ENCODE measurements at places on chromosomes 11 and 22.

- ATAC-seq, result no peak
These were observed 9.1 kb upstream of the STX3 start for GRCh38 chr11:59746111-59746510.

GRCh38 chr22:19665784-19666672, 48.3 kb upstream of the SEPTIN5 start:
- peak; percentile 17 for ATAC-seq

GRCh38 chr22:47713941-47714340, 951.5 kb downstream of the TBC1D22A start:
- no peak for ATAC-seq

DNA sequence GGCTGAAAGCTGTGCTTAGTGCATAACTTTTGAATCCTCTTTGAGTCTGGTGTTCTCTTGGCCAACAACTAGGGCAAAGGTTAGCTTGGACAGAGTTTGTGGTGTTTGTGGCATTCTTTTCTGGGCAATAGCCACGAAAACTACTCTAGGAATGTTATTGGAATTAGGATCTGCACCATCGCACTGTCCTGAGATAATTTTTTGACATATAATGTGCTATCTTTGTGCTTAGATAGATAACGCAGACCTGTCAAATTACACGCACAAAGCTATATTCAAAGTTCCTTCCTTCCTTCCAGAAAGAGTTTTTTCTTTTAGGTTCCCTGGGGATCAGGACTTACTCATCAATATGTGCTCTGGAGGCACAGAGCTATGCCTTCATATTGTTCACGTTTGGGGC, 166.8 kb upstream of the MTMR2 start:
- ATAC-seq, result no peak

- no peak for ATAC-seq
These were observed 9.5 kb downstream of the PPARA start for GRCh38 chr22:46159777-46160176.

- no peak for ATAC-seq
These were observed 106.6 kb downstream of the USP35 start for GRCh38 chr11:78295347-78295746.

GRCh38 chr11:72091292-72091691, 10.6 kb downstream of the LRRC51 start:
- peak; percentile 89 for ATAC-seq

GRCh38 chr11:31780078-31780477, 31.0 kb downstream of the PAX6 start:
- ATAC-seq, result no peak

DNA sequence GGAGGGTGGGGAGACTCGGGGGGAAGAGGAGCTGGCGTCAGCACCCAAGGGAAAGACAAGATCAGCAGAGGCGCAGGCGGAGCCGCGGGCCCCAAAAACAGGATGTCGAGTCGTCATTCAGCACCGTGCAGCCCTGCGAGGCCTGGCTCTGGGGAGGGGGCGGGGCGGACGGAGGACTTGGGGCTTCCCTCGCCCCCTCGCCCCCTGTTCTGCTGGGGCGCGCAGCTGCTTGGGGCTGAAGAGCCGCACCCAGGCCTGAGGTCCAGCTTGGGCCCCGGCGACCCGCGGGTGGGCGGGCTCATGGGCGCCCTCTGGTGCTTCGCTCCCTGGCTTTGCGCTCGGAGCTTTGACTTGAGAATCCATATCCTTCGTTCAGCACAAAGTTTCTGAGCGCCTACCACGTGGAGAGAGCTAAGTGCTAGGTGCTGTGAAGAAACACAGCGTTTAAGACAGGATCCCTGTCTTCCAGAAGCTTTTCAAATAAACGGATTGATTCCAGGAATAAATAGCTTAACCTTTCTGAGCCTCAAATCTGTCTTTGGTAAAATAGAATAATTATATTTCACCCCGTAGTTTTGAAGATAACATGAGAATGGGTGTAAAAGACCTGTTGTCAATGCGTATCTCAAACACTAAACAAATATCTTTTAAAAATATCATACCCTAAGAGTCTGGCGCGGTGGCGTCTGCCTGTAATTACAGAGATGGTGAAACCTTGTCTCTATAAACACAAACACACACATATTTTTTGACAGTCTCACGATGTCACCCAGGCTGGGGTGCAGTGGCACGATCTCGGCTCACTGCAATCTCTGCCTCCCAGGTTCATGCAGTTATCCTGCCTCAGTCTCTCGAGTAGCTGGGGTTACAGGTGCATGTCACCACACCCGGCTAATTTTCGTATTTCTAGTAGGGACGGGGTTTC, 929 bp upstream of the RHOG start:
- ATAC-seq, result no peak

- no peak for ATAC-seq
These were observed 940 bp upstream of the C11orf91 start for GRCh38 chr11:33701302-33702230.

GRCh38 chr11:71486320-71486719, 33.3 kb downstream of the NADSYN1 start:
- no peak for ATAC-seq

- no peak for ATAC-seq
These were observed 7.5 kb upstream of the CRKL start for GRCh38 chr22:20909543-20910303.

GRCh38 chr11:14803846-14804245, 88.2 kb downstream of the CYP2R1 start:
- no peak for ATAC-seq

GRCh38 chr11:65340226-65340625, 6.6 kb downstream of the DPF2 start:
- ATAC-seq, result no peak

DNA sequence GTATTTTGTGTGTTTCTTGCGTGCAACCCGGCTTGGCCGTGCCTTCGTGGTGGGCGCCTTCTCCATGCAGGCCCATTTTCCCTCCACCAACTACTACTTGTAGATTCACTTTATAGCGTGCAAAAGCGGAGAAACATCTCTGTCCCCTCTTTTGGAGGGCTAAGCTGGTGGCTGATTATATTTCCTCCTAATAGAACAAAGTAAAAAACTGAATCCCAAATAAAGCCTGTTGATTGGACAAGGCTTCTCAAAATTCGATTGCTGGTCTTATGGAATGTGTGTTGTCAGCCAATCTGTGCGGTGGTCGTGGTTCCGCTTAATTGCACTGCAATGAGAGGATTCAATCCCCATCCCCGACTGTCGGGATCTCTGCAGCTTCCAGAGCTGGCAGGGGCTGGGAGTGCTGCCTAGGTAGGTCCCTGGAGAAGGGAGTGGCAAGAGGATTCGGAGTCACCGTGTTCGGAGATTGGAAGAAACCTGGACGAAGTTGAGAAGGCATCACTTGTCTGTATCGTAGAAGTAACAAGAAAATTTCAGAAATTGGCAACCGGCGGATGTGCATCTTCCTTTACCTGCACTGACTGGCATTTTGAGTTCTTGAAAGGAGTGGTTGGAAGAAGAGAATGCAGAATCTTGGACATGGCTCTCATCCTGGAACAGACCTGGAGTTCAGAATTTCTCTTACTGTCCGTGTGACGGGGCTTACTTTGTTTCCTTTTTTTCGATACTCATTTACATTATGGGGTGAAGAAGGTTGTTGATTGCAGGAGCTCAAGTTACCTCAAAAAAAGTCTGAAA, 1.1 kb downstream of the HMGXB4 start:
- ATAC-seq, result no peak

GRCh38 chr11:119907122-119907851, 178.3 kb upstream of the NECTIN1 start:
- ATAC-seq, result no peak

- no peak for ATAC-seq
These were observed 37.6 kb downstream of the LIF start for GRCh38 chr22:30208631-30209603.

- ATAC-seq, result no peak
These were observed 1517.4 kb downstream of the BRD1 start for GRCh38 chr22:48310289-48310688.

DNA sequence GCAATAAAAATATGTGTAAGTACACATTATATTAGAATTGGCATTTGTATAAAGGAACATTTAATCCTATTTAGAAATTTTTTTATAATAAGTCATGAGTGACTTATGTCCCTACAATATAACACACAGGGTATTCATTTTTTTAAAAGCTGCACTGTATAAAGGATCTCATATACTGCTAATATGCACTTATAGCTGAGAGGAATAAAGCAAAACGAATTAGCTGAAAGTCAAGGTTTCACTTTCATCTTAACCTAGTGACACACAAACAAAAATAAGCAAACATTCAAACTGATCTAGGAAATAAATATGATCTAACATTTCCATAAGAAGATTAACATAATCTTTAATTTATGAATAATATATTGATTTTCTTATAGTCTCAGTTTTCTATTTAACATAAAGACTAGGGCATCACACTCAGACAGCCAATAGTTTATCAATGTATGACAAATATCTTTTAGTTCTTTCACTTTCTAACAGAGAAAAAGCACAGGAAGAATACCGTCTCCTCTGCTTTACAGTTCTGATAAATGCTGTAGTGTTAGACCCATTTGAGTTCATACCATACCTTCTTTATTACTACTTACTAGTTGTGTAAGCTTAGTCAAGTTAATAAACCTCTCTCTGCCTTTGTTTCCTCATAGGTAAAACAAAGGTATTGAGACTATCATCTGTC, 42.9 kb downstream of the DCDC1 start:
- ATAC-seq, result no peak

GRCh38 chr22:28817919-28818859, 17.8 kb upstream of the XBP1 start:
- ATAC-seq, result no peak

DNA sequence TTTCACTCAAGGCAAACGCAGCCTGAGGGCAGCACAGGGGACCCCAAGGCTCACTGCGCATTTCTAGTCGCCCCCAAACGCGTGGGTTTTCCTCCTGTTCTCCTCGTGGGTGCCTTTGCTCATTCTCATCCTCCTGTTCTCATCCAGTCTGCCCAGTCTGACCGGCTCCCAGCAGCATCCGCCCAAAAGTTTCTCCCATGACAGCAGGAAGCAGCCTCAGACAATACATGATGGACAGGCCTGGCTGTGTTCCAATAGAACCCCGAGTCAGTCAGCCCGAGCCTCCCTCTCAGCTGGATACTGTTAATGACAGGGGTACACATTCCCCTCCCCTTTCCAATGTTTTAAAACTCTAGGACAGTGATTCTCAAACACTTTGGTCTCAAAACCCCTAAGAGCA, 22.5 kb upstream of the KRTAP5-7 start:
- ATAC-seq, result no peak

DNA sequence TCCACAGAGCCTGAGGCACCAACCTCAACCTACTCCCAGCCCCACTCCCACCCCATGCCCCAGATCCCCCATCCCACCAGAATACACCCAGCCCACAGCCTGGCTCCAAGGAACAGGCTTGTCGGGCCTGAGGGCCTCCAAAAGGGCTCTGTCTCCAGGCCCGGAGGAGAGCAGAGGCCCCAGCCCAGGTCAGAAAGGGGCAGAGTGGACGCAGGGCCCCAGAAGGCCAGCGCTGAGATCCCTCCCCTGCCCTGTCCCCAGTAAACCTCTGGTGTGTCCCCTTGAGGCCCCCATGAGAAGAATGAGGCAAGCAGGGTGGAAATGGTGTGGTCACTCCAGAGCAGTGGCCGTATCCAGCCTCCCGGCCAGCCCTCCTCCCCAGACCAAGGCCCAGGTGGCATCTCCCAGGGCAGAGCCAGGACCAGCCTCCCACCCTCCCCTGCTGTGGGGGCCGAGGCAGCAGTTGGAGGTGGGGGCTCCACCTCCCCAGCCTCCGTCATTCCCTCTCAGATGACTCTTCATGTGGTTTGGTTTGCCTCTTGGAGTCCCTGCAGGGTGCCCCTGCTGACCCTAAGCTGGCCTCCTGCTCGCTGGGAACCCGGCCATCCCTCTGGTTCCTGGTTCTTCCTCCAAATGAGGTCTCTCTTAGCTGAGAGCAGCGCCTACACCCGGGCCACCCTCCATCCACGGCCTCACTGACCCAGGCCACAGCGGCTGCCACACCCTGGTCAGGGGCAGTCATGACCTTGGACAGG, 195.0 kb downstream of the IGLL1 start:
- no peak for ATAC-seq

DNA sequence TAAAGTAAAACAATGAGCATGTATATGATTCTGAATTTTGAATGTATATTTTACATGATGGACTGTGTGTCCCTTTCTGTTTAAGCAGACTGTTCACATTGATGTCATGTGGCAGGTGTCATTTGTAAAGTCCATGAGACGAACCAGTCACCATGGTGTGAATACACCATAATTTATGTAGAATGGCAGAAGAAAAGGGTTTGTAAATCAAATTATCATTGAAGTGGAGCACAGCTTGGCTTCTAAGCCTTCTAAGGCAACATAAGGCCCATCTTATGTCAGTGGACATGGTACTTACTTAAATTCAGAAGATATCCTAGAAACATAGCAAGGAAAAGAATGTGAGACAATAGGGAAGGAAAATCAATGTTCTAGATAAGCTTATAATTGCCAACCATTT, 4.4 kb downstream of the MAP6 start:
- no peak for ATAC-seq

- ATAC-seq, result no peak
These were observed 88.2 kb downstream of the SIK3 start for GRCh38 chr11:117009905-117010605.

DNA sequence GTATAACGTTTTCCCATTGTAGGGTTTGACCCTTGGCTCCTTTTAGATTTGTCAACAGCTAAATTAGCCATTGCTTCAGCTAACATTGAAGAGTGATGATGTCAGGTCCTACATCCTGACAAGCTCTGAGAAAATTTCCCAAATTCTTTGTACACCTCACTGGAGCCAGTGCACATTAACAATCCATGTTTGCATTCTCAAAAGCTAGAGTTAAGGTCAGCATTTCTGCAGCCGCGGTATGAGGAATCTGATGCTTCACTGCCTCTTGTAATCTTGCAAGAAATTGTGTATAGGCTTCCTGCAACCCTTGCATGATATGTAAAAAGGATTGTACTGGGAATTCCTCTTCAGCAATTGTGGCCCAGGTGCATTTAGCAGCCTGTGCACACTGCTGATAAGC, 33.1 kb upstream of the NCAM1 start:
- ATAC-seq, result no peak

- ATAC-seq, result no peak
These were observed 2.3 kb downstream of the ADORA2A start for GRCh38 chr22:24429411-24430365.

DNA sequence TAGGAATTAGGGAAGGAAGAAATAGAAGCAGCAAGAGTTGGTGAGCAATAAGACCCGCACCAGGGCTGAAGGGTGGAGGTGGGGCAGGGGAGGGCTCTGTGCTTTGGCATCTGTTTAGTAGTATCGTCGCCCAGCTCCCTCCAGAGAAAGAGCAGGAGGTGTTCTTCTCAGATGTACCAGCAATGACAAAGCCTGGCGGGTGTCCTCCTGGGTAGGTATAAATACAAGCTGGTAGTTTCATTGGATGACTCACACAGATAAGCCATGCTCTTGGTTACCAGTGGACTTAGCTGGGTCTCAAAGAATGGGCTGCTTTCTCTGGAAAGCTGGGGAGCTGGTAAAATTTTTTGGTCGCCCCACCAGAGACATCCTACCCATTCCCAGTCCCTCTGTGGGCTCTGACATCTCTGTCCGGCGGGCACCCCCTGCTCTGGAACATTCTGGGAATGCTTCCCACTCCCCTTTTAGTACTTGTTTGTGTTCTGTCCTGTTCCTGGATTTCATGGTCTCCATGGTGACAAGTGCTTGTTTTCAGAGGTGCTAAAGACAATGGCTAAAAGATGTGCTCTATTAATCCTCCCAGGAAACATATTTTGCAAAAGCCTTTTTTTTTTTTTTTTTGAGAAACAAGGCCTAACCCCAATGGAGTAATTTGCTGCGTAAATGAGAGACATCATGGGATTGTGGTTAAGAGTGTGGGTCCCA, 15.4 kb upstream of the TUBA8 start:
- no peak for ATAC-seq

Data from stimulated activated memory B cell treated with anti-CD40 and anti-IgM and Interleukin-4, amounts not matched to agents 10 μg/mL and 1 μg/mL and 100 μg/mL, for 72 hours (primary cell).